ENCODE measurements at places on chromosomes 1 and 21. TPM values are rescaled to one million over a fixed set of nuclear protein-coding genes. Genes with fewer than 3 reads are reported as not detected.

- DNase-seq, result no peak
Measured at GRCh38 chr1:175427625-175428024, 235.0 kb upstream of the KIAA0040 start.

DNA sequence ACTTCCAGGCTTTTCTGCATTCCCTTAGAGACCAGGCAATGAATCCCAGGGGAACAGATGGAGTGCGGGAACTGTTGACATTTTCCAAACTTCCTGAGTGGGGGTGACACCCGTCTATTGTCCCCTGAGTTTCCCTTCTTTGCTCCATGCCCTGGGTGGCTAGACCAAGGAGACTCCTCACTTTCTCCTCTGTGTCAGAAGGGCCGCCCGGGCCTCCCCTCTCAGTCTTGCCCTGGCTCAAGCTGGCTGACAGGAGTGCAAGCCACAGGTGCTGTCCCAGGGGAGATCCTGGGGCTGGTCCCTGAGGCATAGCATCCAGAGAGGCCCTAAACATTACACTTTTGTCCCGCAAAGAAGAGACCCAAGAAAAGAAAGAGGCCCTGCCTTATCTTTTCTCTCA lies 62.8 kb downstream of the DDX20 start:
- no peak for DNase-seq

DNA sequence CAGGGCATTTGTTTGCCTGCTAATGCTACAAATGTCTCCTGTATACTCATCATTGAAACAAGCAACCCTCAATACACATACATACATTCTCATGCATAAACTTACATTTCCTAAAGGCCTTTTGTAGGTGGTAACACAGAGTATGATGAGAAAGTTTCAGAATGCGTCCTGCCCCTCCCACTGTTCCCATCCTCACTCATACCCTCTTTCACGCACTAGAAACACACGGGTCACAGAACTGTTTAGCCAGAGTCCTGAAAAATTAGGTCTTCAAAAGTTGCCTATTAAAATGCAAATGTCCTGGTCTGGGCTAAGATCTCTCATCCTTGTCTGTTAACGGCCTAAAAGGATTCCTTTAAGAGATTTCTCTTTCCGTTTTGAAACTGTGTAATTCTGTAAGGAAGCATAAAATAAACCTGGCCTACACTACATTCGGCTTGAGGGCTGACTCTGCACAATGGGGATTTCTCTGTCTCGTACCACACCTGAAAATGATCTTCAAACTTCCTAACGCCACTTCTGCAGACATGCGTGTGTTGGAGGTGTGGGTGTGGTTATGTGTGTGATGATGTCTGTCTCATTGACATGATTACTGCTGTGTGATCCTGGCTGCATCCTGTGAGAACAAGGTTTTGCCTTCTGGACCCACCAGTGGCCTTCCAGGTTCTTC lies 5.3 kb upstream of the FCER1A start:
- no peak for DNase-seq

- no peak for DNase-seq
Measured at GRCh38 chr21:18760247-18760646, 356.7 kb upstream of the TMPRSS15 start.

DNA sequence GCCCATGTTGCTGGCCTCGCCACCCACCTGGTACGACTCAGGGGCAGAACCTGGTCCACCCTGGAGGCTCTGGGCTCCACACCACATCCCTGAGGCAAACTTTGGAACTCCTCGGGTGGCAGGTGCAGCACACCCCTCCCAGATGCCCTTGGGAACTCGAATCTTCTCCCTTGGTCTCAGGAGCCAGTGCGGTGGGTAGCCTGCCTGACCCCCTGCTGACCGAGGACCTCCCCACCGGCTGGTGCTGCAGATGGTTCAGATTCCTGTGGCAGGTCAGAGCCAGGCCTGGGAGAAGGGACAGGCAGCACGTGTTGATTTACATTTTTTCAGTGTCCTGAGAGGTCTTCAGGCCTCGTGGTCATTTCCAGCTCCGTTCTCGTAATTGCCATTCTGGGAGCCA lies 6.3 kb upstream of the CFAP410 start:
- no peak for DNase-seq

DNA sequence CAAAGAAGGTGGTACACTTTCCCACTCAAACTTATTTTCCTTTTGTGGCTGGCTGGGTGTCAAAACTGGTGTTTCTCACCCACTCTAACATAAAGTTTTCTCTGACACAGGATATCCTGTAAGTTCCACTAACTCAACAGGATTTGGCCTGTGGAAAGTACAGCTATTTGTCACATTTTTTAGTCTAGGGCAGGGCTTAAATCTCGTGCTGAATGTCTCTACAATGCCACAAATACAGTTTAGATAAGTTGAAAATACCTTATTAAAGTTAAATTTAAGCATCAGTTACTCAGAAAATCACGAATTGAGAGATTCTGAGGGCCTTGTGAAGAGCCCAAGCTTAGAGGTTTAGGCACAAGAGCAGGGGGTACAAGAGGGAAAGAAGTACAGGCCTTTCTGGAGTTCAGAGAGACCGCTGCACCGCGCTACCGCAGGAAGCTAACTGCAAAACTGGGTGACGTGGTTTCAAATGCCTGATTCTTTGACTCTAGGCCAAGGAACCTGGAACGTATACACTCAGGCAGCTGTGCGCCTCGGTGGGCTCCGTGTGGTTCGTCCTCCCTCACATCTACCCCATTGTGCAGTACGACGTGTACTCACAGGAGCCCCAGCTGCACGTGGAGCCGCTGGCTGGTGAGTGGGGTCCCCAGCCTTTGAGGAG lies 23.4 kb upstream of the PWP2 start:
- no peak for DNase-seq

- DNase-seq, result no peak
Measured at GRCh38 chr1:4375812-4376211, 278.6 kb upstream of the AJAP1 start.

GRCh38 chr21:46636550-46637285 lies 1.2 kb downstream of the PRMT2 start:
- no peak for DNase-seq

DNA sequence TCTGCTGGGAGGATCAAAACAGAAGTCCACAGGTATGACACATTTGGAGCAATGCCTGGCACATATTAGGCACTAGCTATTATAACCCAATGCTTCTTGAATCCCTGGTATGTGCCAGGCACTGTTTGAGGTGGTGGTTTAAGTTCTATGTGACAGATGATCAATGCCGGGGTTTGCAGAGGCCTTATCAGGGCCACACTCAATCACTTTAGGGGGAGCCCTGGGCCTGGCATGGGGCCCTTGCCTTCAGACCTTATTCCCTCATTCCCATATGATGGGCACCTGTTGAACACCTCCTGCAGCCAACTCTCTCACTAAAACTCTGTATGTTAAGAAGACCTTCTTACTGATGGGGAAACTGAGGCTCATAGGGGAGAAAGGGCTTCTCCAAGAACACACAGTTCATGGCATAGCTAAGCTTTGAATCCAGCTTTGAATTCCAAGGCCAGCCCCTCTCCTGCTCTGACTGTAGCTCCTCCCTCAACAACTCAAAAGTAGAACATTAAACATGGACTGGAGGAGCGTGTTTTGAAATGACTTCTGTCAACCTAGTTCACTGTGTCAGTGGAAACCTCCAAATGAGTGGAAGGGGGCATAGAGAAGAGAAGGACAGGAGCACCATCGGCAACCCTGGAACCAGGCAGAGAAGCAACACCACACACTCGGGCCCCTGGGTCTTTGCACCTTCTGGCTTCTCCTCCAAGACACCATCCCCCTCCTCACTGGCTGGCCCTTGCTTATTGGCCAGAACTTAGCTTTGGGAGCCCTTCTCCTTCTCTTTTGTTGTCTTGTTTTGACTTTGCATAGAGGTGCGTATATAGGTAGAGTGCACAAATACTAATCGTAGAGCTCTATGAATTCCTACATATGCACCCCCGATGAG lies 6.6 kb upstream of the IFFO2 start:
- no peak for DNase-seq

GRCh38 chr1:19348441-19349198 lies 36.5 kb downstream of the SLC66A1 start:
- no peak for DNase-seq

- no peak for DNase-seq
Measured at GRCh38 chr1:236515443-236515958, 8.3 kb upstream of the LGALS8 start.

GRCh38 chr1:185281245-185281644 lies 35.8 kb downstream of the IVNS1ABP start:
- DNase-seq, result no peak

DNA sequence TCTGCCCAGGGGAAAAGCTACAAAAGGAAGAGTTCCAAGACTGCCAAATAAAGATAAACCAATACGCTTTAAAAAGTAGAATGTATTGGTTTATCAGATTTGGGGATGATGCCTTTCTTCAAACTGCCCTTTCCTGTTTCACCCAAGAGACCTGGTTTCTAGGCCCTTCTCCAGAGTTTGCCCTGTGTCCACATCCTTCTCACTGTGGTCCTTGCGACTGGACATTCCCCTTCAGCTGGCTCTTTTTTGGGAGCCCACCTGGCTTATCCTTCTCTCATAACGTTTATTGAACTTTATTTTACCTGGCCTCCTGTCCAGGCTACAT lies 490 bp upstream of the CZIB start:
- DNase-seq, result no peak

Gene TAL1
- total RNA-seq, result 1.2 TPM

Gene TIE1
- 4.9 TPM for total RNA-seq

Gene SLAMF1
- 2.0 TPM for total RNA-seq

Gene SLC22A15
- 4.8 TPM for total RNA-seq

Gene RHCE
- 0.31 TPM for total RNA-seq

Gene CDA
- 61.3 TPM for total RNA-seq

Gene OR2T11
- total RNA-seq, result not detected

Gene MROH7
- total RNA-seq, result 14.2 TPM

Measured in left colon (tissue), 2 donors.